Activated CD4-positive, alpha-beta T cell treated with anti-CD3 and anti-CD28 coated beads, Interleukin-2, amount 50 U/mL, for 48 hours (primary cell): ENCODE measurements at places on chromosomes 12 and 14.

GRCh38 chr14:95431199-95432143 lies 85.0 kb downstream of the SYNE3 start:
- no peak for DNase-seq

- no peak for DNase-seq
Observed at GRCh38 chr12:114655934-114656749, 27.8 kb downstream of the TBX3 start.

DNA sequence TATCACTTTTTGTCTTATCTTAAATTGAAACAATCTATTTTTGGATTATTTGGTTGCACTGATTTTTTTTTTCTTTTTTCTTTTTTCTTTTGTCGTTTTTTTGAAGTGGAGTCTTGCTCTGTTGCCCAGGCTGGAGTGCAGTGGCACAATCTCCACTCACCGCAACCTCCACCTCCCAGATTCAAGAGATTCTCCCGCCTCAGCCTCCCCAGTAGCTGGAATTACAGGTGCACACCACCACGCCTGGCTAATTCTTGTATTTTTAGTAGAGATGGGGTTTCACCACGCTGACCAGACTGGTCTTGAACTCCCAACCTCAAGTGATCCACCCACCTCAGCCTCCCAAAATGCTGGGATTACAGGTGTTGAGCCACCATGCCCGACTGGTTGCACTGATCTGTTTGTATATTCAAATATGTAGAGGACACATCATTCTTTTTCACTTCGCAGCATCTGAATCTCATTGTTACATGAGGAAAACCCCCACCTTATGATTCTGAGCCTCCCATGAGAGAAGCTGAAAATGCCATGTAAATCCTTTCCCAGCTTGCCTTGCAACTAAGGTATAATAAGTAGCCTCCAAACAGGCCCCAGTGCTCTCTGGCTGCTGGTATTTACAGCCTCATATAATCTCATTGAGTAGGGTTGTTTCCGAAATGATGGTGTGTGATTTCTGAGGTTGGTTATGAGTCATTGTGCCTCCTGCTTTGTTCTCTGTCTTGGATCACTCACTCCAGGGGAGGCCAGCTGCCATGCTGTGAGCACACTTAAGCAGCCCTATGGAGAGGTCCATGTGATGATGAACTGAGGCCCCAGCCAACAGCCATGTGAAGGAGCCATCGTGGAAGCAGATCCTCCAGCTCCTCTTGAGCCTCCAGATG lies 5.2 kb upstream of the HSP90B1 start:
- peak; percentile 58 for DNase-seq

DNA sequence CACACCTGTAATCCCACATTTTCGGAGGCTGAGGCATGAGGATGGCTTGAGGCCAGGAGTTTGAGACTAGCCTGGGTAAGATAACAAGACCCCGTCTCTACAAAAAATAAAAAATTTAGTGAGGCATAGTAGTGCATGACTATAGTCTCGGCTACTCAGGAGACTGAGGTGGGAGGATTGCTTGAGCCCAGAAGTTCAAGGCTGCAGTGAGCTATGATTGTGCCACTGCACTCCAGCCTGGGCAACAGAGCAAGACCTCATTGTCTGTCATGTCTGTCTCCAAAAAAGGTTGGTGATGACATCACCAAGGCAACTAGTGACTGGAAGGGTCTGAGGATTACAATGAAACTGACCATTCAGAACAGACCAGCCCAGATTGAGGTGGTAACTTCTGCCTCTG lies 83.5 kb upstream of the COCH start:
- no peak for DNase-seq

DNA sequence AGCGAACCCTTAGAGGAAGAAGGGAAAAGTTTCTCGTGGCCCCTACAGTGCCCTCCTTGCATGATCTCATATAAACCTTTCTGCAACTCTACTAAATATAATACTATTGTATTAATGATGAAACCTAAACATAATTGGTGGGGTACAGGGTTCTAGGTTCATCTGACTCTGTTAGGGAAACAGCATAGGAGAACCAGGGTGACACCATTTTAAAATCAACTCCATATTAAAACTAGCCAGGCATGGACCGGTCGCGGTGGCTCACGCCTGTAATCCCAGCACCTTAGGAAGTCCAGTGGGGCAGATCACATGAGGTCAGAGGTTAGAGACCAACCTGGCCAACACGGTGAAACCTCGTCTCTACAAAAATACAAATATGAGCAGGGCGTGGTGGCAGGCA lies 15.0 kb upstream of the RND1 start:
- no peak for DNase-seq

- no peak for DNase-seq
Observed at GRCh38 chr12:73225371-73225937, 953.3 kb downstream of the TRHDE start.

DNA sequence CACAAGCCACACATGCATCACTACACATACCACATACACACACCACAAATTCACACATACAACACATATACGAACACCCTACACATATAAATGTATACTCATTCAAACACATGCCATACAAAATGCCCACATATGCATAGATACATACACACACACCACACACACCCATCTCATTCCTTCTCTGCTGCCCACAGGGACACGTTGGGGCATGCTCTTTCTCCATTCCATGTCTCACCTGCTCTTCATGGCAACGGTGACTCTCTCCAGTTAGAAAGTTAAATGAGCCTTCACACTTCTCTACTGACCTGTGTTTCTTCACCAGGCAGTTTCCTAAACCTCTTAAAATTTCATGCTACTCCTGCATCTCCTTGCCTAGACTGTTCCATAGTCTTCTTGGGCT lies 1194.8 kb downstream of the BCL11B start:
- DNase-seq = no peak

GRCh38 chr12:55726971-55727370 lies 1.8 kb downstream of the CD63 start:
- no peak for DNase-seq

DNA sequence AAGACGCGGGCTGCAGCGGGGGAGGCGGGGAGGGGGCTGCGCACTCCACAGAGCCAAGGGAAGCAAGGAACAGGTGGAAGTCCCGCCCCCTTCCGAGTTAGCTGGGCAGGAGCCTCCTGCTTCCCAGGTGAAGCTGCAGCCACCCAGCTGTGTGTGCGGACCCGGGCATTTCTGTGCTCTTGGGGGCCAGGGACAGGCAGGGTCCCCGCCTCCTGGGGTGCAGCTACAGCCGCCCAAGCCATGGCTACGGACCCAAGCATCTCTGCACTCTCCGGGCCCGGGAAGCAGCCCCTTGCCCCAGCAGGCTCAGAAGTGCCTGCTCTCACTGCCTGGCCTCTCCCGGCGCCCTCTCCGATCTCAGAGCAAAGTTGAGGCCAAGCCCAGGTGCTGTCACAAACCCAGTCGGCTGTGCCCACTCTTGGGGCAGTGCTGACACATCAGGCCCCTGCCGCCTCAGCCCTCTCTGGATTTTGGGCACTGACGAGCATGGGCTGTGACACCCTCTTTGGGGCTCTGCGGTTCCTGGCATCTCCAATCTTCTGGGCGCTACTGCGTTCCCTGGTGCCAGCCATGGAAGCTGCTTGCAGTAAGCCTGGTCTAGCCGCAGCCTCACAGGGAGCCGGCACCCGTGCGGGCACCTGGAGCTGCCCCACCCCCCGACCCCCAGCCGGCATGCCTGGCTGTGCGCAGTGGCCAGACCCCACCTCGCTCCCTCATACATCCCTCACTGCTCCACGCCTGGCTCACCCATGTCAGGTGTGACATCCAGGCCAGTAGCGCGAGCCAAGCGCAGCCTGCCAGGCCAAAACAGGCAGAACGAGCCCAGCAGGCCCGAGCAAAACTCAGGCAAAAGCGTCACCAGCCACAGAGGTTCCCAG lies 8.5 kb upstream of the MGAT4C start:
- no peak for DNase-seq

GRCh38 chr12:31214626-31215517 lies 111.1 kb downstream of the SINHCAF start:
- DNase-seq = no peak

- no peak for DNase-seq
Observed at GRCh38 chr12:612293-612692, 51.0 kb downstream of the NINJ2 start.

- DNase-seq = no peak
Observed at GRCh38 chr12:52528641-52529143, 8.5 kb upstream of the KRT5 start.
